ENCODE measurements at places on chromosomes 16 and 17.
A peak's percentile ranks its signal among the peaks of the same experiment; 100 is the strongest.

DNA sequence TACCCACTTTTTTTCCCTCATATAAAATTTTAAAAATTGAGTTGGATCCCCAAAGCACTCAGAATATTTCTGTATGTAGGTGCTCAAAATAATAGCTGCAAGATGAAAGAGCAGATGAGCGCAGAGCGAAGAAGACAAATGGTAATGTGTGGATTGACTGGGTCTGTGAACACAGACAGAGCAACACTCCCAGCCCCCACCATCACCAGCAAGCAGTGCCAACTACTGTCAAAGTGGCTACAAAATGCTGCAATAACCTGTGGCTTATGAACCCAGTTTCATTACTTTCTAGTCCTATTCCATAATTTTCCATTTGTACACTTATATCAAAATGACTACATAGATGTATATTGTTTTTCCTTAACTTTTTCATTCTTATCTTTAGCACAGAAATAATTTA is 137.2 kb downstream of the MYO1D start:
- DNase-seq = no peak

DNA sequence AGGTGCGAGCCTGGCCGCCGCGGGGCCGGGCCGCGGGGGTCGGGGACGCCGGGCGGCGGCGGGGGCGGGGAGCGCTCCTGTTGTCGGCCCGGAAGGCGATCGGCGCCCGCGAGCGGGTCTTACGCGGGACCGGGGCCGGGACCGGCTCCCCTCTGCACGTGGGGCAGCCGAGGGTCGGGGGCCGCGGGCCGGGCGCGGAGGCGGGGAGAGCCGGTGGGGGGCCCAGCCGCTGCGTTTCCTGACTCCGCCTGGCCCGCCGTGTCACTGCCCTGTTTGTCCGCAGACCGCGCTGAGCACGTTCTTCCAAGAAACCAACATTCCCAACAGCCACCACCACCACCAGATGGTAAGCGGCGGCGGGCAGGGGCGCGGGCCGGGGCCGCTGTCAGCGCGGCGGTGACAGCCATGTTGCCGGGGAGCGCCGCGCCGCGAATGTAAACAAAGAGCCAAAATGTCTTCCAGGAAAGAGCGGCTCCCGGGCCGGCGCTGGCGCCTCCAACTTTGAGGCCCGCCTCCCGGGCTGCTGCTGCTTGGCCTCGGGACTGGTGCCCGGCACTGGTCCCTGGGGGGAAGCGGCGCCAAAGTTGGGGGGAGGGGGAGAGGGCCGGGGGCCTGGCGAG is 586 bp downstream of the UBALD2 start:
- peak; percentile 62 for DNase-seq

GRCh38 chr17:66782851-66783250 is 52.1 kb upstream of the CACNG5 start:
- no peak for DNase-seq

DNA sequence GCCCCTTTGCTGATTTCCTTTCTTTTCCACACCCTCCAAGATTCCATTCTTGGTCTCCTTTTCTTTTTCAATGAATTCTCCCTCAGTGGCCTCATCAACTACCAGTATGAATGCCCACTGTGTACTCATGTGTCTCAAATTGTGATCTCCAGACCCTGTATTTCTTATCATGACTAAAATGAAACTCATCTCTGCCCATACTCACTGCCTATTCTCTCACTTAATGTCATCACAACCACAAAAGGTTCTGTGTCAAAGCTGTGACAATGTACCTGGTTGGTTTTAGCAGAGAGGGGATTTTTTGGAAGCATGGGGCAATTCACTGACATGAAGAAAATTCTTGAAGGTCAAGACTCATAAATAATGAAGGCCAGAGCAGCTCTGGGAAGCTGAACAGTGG is 11.5 kb upstream of the TBX4 start:
- no peak for DNase-seq

- DNase-seq = no peak
Observed at GRCh38 chr17:40203131-40203530, 16.0 kb upstream of the WIPF2 start.

DNA sequence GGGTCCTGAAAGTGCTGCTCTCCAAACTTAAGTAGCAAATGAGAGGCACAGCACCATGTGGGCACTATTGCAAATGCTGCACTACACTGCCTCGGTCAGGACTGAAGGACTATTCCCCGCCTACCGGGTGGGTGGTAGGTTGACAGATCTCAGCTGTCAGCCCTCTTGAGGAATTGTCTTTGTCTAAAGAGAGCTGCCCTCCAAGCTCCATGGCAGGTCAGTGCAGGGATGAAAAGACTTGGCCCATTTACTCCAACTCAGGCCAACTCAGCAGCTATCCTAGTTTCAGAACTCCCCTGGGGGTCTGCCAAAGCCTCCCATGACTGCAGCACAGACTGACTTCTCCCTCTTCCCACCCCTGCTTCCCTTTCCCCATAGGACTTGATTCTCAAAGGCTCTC is 3.4 kb upstream of the PDZD9 start:
- no peak for DNase-seq

DNA sequence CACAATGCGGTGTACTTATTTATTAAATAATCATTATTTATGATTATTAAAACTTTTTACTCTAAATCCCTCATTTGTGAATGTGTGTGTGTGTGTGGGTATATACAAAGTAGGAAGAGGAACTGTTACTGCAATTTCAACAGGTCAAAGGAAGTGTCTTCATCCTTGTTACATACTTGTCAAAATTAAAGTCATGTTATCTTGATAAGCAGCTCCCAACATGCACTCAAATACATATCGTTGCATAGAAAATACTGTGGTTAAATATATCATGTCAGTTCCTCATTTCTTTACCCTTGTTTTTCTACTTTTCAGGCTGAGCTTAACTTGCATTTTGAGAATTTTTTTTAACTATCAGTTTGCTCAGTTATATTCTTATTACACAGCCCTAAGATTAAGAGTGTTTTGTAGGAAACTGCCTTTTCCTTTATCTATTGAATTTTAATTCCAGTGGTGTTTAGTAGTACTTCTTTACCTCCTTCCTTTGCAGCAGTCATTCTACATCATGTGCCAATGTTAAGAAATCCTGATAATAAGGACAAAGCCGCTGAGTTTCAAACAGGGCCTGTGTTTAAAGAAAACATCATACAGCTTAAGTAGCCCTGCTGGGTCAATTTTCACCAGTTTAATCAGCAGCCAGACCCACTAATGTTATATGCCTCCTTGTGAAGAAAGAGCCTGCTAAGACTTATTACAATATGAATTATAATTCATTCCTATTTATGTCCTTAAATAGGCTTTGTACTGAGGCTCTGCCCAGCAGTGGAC is 7.2 kb downstream of the EFCAB5 start:
- DNase-seq = no peak

GRCh38 chr16:11205754-11206581 is 50.0 kb downstream of the SOCS1 start:
- no peak for DNase-seq

DNA sequence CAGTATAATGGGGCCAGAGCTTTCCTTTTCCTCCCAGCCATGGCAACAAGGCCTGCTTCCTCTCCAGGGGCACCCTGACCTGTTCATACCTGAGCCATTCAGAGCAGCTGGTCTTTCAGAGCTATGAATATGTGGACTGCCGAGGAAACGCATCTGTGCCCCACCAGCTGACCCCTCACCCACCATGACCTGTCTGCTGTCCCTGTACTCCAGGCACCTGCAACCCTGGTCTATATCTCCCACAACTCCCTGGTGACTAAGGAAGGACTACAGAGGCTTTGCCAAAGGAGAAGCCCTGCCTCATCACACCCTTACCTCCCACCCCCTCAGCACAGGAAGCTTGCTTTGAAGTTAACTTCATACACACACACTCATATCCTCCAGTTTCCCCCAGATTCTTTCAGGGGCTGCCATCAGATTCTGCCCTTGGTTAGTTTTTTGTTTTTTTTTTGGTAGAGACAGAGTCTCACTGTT is 6.0 kb downstream of the TMEM106A start:
- peak; percentile 25 for DNase-seq

DNA sequence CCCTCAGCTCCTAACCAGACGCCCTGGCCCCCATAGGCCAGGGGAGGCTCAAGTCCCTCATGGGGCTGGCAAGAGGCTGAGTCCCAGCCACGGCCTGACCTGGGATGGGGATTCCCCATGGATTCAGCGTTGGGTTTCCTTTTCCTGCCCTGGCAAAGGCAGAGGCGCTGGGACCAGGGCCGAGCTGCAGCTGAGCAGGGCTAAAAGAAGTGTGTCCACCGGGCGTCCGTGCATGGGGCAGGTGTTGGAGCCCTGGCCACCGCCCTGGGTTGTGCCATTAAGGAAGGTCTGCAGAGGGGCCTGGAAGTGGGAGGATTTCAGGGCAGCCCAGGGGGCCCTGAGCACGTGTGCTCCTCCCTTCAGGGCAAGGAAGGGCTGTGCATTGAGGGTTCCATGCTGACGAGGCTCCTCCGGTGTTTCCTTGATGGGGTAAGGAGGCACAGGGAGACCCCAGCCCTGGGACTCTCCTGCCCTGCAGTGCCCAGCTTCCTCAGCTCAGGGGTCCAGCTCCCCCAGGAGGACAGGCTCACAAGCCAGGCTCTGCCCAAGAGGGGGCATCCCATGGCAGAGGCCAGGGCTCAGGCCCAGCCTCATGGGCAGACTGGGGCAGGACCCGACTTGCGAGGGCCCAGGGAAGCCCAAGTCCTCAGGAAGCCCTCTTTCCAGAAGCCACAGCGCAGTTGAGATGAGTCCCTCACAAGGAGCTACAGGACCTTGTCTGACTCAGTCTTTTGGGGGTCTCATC is 10.1 kb downstream of the TBC1D26 start:
- no peak for DNase-seq

- DNase-seq = no peak
Observed at GRCh38 chr17:75006653-75007052, 5.8 kb upstream of the MRPL58 start.

- no peak for DNase-seq
Observed at GRCh38 chr17:72467841-72468653, 347.2 kb downstream of the SOX9 start.

DNA sequence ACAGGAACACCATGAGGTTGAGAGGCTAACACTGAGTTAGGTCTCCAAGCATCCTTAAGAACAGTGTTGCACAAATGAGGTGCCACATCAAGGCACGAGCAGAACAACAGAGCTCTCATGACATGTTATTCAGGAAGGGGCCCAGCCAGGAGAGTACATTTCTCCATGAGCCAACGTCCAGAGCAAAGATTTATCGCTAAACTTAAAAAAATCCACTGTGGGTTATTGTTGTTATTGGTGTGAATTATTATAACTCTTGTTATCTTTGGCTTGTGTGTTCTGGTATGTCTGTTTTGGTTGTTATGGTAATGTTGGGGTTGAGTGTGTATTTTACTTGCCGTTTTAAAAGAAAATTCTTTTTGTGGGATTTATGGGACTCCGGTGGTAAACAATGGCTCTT is 68.9 kb upstream of the MSI2 start:
- no peak for DNase-seq

GRCh38 chr17:38561416-38562214 is 44.1 kb downstream of the SRCIN1 start:
- no peak for DNase-seq

- DNase-seq = no peak
Observed at GRCh38 chr17:30530346-30531025, 53.3 kb downstream of the GOSR1 start.

DNA sequence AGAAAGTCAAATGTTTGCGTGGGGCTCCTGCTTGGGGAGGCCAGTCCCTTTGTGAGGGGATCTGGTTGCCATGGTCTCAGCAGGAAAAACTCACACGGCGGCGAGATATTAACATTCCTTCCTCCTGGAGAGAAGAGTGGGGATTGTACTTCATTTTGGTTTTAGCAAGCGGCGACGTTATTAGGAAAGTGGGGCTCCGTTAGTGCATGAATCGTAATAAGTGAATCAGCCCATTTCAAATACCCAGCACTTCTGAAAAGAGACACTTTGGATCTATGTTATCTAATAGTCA is 41.6 kb upstream of the METRNL start:
- DNase-seq = no peak

DNA sequence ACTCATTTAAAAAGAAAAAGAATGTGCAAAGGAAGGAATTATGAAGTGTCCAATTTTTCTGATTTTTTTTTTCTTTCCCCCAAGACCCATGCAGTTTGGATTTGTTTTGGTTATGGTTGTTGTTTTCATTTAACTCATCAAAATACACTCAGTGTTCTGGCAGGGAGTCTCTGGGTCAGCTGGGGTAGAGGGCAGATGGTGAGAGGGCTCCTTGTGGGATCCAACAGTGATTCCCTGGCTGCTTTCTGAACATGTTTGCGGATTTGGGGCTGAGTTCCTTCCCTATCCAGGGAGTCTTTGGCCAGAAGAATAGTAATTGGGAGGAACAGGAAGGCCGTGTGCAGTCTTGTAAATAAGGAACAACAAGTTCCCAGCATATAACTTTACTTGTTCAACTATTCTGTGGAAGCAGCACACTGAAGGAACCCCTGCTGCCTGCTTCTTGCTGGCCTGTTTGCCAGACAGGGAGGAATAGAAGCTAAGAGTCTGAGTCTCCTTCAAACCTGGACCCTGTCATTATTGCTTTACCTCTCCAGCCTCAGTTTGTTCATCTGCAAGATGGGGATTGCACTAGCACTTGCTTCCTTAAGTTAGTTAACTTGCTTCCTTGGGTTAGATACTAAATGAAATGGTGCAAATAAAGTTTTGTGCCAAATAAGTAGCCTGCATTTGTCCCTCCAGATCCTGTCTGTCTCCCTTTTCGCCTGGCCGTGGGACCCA is 32.1 kb downstream of the C17orf67 start:
- no peak for DNase-seq

- no peak for DNase-seq
Observed at GRCh38 chr17:69800870-69801269, 274.2 kb upstream of the KCNJ16 start.

- no peak for DNase-seq
Observed at GRCh38 chr17:12422651-12423050, 243.0 kb upstream of the MYOCD start.

GRCh38 chr16:50495673-50496072 is 52.5 kb upstream of the NKD1 start:
- DNase-seq = no peak

DNA sequence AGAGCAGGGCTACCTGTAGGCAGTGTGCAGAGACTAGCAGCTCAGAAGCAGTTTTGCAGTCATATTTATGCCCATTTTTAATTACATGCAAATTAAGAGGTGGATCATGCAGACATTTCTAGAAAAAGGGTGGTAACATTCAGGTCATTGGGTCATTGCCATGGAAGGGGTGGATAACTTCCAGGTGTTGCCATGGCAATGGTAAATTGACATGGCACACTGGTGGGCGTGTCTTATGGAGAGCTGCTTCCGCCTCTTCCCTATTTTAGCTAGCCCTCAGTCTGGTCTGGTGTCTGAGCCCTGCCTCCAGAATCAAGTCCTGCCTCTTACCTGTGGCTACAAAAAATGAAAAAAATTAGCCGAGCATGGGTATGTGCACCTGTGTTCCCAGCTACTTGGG is 2.8 kb upstream of the DNAI2 start:
- DNase-seq = no peak

DNA sequence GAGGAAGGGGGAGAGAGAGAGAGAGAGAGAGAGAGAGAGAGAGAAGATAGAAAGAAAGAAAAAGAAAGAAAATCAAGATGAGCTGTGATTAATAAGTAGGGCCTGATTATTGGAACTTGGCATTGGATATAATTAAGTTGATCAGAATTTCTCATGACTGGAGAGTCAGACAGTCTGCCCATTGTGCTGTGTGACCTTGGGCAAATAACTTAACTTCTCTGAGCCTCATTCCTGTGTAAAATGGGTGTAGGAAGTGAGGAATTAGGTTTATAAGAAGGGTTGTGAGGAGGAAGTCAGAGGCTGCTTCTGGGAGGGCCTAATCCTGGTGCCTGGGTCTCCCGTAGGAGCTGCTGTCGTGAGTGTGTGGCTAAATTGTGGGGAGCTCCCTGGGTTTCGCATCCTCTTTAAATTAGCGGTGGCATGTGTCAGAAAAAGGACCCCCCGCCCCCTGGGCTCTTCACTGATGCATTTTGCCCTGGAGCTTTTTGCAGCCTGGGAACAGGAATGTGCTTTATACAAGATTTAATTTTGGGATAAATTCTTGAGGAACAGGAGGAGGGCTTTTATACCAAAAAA is 76.0 kb downstream of the CMIP start:
- DNase-seq = no peak

Measured in activated T-cell treated with anti-CD3 and anti-CD28 coated beads, Interleukin-2, amount 50 U/mL, for 72 hours (primary cell).